ENCODE measurements at places on chromosomes 6 and 20.

- no peak for DNase-seq
Measured at GRCh38 chr20:43092386-43093088, 97.2 kb downstream of the PTPRT start.

- DNase-seq: no peak
Measured at GRCh38 chr20:37537505-37537904, 9.8 kb upstream of the BLCAP start.

- DNase-seq: no peak
Measured at GRCh38 chr6:28269492-28269891, 2.5 kb downstream of the ZSCAN26 start.

GRCh38 chr6:40039042-40039441, 104.8 kb upstream of the MOCS1 start:
- DNase-seq: no peak

DNA sequence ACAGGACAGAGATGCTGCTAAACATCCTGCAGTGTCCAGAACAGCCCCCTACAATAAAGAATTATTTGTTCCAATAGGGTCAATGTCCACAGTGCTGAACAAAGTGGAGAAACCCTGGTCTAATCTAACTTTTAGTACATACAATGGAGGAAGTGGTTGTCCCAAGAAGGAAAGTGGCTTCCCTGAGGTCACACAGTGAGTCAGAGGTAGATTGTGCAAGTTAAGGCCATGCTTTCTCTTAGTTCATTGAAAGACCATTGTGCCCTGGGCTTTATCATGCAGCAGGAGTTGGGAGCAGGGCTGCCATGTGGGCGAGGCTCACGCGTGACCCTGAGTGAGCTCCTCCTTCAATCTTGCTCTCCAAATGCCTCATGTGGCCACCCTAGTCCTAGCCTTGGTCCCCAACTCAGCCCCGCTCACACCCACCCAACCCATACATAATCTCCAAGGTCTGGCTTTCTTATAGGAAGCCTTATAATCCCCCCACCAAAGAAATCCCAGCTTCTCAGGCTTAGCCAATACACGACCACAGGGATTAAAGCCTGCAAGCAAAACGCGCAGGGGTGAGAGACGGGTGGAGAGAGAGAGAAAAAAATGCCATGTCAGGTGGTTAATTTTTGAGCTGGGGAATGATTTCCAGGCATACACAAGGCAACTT, 19.9 kb downstream of the SLC13A3 start:
- DNase-seq: no peak

- no peak for DNase-seq
Measured at GRCh38 chr20:57400821-57401564, 9.8 kb downstream of the RBM38 start.

DNA sequence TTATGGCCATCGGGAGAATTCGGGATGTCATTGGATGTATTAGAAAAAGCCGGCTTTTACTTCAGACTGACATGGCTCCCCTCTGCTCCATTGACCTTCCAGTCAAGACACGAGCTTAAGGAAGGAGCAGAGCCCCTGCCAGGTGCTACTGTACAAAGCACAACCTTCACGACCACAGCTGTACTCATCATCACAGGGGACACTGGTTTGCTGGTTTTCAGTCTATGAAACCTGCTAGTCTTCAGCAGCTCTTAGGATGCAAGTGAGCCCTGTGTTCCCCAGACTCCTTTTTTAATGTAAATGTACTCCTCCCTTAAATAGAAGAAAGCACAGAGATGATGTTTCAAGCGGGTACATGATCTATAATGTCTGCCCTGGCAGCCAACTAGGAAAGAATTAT, 1.9 kb upstream of the TRAPPC3L start:
- no peak for DNase-seq

GRCh38 chr6:107103082-107103481, 12.2 kb downstream of the BEND3 start:
- DNase-seq: no peak

DNA sequence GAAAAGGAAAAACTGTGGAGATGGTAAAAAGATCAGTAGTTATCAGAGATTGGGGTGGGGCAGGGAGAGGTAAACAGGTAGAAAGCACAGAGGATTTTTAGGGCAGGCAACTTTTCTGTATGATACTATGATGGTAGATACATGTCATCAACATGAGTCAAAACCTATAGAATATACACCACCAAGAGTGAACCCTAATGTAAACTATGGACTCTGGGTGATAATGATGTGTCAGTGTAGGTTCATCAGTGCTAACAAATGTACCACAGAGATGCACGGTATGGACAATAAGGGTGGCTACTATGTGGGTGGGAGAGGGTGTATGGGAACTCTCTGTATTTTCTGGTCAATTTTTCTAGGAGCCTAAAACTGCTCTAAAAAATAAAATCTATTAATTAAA, 18.5 kb downstream of the PACSIN1 start:
- DNase-seq: no peak

DNA sequence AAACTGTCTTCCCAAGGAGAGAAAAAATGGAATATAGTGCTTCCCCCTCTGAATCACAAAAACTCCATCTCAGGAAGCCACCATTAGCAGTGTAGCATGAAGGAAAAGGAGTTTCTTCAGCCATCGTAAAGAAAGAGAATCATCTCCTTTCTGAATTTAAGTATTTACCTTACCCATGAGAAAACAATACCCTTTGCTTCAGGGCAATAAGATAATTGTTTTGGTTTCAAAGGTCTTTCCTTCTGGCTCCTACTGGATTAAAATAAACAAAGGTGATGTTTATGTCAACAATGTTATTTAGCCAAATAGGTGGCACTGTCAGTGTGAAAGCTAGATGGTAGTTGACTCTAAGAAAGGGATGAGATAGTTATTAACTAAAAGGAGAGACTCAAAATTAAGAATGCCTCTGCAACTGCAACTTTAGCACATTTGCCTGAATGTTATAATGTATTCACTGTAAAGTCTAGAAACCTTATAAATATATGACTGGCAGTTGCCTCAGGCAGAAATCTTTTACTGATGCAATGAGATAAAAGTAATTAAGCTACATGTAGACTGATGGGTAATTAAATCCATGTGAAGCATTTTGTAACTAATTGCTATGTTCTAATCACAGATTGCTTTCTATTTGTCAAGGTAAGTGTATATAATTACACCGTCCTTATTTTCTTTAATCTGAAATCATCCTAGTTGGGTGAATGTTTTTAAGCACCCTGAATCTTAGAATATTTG, 399.0 kb downstream of the CDKAL1 start:
- no peak for DNase-seq

DNA sequence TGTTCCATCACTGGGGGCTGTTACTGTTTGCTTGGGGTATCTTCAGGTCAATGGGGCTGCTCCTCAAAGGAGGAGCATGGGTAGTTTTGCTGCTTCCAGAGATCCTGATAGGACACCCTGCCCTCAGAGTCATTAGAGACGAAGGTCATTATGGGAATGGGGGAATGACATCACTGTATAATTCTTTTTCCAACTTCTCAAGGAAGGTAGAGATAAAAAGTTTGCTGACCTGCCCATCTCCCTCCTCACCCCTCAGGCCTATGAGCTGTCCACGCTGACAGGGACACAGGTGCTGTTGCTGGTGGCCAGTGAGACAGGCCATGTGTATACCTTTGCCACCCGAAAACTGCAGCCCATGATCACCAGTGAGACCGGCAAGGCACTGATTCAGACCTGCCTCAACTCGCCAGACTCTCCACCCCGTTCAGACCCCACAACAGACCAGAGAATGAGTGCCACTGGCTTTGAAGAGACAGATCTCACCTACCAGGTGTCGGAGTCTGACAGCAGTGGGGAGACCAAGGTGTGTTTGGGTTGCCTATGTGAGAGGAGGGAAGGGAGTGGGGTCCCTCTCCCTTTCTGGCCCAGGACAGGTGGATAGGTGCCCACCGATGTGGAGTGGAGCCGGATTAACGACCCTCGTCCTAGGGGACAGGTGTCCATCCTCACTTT, 2.7 kb downstream of the SRF start:
- DNase-seq: no peak

DNA sequence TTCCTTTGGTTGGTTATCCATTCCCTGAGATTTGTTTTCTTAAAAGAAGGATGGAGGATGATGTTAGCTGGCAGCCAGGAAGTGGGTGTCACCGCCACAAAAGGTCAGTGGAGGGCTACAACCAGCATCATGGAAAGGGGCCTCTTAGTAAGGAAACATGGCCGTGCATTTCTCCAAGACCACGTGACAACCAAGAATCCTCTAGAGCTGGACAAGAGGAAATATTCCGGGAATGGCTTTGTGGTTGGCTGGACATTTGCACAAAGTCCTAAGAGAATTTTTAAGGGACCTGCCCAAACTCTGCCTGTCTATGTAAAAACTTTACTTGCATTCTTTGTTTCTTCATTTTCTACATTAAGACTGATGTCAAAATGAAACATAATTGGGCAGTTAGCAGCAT, 399.9 kb upstream of the MARCKS start:
- DNase-seq: no peak

- DNase-seq: no peak
Measured at GRCh38 chr6:99216959-99217358, 132.5 kb downstream of the FAXC start.

DNA sequence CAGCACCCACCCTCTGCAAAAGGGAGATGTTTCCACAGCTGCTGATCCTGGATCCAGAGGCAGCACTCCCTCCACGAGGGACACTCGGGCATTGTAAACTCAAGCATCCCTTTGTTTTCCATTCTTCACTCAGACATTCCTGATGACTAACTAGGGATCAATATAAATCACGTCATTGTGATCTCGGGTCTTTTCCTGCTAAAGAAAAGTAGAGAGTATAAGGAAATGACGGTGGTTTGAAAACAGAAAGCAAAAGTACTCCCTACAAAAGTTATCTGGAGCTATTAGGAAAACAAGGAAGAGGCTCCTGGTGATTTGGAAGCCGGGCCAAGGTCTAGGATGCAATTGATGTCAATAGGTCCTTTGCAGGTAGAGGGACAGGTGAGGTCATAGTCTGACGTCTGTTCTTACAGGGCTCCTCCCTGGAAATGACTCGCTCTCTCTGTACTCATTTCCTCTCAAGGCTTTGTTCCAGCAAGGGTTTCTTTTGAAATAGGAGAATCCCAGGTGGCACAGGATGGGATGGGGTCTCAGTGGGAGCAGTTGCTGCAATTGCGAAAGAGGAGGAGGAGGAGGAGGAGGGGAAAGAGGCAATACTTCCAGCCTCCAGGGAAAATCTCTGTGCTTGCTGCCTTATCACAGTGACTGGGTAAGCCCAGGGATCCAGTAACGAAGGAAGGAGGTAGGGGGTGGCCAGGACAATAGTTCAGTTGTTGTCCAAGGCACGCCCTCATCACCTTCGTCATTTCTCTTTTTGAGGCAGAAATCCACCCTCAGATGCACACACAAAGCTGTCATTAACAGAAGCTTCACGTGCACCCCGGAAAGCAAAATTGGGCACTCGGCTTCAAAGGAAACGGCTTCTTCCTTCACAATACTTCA, 222.8 kb downstream of the LY86 start:
- no peak for DNase-seq

DNA sequence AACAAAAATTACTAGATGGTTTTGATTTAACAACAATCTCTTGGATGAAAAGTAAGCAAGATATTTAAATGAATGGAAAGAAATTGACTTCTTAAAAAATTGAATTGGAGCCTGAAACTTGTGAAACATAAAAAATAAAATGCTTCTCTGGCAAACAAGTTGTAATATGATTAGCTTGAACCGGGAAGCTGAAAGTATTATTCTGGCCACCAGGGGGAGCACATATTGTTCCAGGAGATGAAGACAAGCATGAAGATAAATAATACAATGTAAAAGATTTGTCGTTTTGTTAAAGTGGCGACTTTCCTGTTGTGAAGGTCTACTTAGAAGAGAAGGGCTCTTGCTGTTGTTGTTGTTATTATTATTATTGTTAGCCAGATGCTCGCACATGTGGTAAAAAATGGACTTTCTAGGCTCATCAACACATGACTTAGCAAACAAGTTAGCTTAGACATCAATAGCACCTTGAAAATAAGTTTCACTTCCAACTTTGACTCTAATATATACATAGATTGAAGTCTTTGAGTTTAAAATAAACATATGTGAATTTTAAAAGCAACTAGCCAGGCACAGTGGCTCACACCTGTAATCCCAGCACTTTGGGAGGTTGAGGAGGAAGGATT, 14.2 kb downstream of the PAX1 start:
- no peak for DNase-seq

DNA sequence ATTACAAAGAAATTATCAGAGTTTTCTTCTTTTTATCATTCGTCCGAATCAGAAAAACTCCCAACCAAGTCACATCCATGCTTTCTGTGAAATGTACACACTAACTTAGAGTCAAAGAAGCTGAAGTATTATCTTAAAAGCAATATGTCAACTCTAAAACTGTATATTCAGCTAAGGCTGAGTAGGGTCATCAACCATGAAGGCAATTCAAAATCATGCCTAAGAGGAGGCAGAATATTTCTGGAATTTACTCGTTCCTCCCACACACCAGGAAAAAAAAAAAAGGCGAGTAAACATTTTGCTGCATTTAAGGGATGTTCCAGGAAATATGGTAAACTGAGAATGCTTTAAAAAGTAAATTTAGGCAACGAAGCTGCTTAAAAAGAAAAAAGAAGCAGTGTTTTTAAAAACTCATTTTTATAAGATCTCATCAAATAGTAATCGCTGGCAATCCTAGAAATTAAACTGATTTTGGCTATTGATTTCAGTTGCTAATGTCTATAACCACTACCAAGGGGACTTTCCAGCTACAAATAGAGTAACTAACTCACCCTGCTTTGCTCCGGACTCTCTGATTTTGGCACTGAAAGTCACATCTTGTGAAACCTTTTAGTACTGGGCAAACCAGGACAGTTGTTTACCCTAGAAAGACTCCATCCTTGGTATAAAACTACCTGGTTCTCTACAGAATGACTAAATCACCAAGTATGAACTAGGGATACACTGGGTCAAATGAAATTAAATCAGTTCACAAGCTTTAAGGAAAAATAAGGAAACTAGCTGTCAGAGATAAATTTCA, 82.8 kb downstream of the MBOAT1 start:
- no peak for DNase-seq

GRCh38 chr20:10119336-10119735, 84.5 kb downstream of the ANKEF1 start:
- DNase-seq: no peak

GRCh38 chr20:24045621-24046318, 57.2 kb upstream of the GGTLC1 start:
- no peak for DNase-seq

DNA sequence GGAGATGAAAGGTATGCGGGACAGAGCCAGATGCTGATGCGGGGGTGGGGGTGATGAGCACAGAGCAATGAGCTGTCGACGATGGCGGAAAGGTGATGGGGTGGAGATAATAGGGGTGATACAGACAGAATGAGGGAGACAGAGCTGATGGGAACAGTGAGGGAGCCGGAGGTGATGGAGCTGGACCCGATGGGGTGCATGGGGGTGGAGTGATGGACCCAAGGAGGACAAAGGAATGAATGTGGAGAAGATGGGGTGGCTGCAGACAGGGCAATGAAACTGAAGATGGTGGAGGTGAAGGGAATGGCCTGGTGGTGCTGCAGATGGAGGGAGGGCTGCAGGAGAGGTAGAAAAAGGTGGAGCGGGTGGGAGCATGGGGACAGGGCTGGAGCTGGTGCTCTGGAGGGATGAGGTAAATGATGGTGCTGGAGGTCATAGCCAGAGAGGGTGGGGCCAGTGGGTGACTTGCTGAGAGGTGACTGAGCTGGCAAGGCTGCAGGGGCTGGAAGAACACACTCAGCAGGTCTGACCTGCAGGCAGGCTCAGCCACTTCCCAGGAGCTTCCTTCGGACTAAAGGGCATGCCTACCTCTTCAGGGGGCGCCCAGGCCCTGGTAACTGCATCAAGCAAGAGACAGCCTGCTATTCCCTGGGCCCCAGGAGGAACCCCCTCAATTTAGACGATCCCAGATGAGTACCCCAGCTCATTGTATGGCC, 6.0 kb upstream of the FOXS1 start:
- DNase-seq: no peak

- no peak for DNase-seq
Measured at GRCh38 chr20:38239441-38239840, 21.1 kb downstream of the KIAA1755 start.

All from thoracic aorta (tissue), 2 donors.